ENCODE measurements at places on chromosomes 16 and 17. TPM values are rescaled to one million over a fixed set of nuclear protein-coding genes. Genes with fewer than 3 reads are reported as not detected.
A peak's percentile ranks its signal among the peaks of the same experiment; 100 is the strongest.

The CCL5 gene
- polyA plus RNA-seq = not detected

The CSH2 gene
- not detected for polyA plus RNA-seq

The YPEL3 gene
- 25.6 TPM for polyA plus RNA-seq

DNA sequence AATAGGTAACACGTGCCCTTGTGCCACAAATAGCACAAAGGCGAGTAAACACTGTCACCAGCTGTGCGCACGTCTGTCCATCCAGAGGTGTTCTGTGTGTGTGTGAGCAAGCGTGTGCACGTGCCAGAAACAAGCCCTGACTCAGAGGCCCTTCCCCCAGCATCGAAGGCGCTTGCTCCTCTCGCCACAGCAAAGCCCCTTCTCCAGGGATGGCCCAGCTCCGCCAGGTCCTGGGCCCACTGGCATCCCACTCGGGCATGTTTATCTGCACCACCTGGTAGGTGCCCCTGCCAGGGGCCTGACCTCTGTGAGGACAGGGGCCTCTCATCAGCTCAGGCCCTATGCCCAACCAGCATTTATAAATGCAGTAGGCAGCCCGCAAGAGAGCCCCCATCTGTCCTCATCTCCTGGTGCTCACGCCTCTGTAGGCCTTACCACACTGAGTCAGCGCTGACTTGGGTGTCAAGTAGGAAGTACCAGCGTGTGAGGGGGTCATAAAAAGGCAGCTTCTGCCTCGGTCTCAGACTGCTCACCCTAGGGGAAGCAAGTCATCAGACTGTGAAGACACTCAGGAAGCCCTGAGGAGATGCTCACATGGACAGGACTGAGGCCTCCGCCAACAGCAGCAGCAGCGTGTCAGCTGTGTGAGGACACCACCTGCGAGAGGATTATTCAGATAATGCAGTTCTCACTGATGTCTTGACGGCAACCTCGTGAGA lies 10.8 kb downstream of the TMEM235 start:
- peak; percentile 19 for DNase-seq

- DNase-seq = peak; percentile 86
These were observed 78.8 kb downstream of the GNAO1 start for GRCh38 chr16:56269811-56270684.

GRCh38 chr16:51670527-51670926 lies 519.5 kb upstream of the SALL1 start:
- DNase-seq = no peak

Data from IMR-90 (cell line).